Left colon (tissue), 2 donors: ENCODE measurements at places on chromosomes 5 and 9.

DNA sequence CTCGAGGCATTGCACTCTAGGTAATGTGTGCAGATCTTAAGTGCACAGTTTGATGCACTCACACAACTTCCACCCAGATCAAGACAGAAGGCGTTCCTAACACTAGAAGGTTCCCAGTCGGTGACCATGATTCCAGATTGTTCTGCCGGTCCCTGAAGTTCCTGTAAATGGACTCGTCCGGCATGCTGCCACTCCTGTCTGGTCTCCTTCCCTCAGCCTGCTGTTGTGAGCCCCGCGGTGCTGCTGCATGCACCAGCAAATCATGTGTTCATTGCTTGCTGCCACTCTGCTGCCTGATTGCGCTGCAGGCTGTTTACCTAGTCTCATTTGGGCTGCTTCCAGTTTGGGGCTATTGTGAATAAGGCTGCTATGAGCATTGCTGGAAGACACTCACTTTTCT, 11.5 kb downstream of the STKLD1 start:
- no peak for DNase-seq

DNA sequence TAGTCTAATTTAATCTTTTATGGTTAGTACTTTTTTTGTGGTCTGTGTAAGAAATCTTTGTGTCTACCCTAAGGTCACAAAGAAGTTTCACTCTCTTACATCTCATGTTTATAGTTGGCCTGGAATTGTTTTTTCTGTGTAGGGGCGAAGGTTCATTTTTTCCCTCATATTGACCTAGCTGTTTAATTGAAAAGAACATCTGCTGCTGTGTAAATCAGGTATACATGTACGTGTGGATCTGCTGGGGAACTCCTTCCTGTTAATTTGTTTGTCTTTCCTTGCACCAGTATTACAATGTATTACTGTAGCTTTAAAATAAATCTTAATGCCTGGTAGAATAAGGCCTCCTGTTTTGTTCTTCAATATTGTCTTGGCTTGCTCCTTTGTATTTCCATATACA, 37.8 kb downstream of the EXOSC2 start:
- no peak for DNase-seq

GRCh38 chr5:85170183-85170582, 785.5 kb upstream of the EDIL3 start:
- no peak for DNase-seq

GRCh38 chr5:177372034-177372896, 12.0 kb upstream of the SLC34A1 start:
- DNase-seq: no peak

- no peak for DNase-seq
These were observed 196.3 kb downstream of the TRIO start for GRCh38 chr5:14339468-14339867.

GRCh38 chr5:73856997-73857396, 231.0 kb downstream of the ARHGEF28 start:
- DNase-seq: no peak

GRCh38 chr9:96450613-96451528, 902 bp downstream of the HABP4 start:
- peak; percentile 45 for DNase-seq

DNA sequence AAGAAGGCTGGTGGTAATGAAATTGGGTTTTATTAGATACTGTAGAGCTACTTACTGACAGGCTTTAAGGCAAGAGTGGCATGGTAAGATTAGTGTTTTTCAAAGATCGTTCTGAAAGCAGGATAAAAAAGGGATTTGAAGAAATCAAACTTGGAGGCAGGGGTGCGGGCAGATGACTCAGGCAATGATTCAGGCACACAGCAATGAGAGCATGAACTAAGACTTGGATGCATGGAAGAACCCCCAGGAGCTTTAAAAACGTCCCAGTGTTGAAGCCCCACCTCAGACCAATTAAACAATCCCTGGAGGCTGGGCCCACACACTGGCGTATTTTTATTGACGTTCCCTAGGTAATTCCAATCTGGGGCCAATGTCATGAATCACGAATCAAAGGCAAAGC, 102.5 kb downstream of the SREK1 start:
- DNase-seq: no peak

GRCh38 chr5:149387081-149387631, 8.1 kb upstream of the IL17B start:
- DNase-seq: no peak

DNA sequence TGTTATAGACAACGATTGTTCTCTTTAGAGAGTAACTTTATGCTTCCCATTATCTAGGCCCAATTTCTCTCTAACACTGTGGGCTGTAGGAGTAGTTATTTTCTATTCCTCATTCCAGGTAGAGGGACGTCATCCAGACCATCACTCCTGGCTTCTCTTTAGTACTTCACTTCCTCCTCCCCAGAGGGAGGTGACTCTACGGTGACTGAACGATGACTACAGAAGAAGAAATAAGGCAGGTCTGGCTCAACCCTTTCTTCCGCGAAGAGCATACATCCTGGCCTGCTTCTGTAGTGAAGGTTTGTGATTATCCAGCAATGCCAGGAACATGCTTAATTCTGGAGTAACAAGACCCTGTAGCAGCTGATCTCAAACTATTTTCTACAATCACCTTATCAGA, 50.8 kb downstream of the HMGCR start:
- DNase-seq: no peak

DNA sequence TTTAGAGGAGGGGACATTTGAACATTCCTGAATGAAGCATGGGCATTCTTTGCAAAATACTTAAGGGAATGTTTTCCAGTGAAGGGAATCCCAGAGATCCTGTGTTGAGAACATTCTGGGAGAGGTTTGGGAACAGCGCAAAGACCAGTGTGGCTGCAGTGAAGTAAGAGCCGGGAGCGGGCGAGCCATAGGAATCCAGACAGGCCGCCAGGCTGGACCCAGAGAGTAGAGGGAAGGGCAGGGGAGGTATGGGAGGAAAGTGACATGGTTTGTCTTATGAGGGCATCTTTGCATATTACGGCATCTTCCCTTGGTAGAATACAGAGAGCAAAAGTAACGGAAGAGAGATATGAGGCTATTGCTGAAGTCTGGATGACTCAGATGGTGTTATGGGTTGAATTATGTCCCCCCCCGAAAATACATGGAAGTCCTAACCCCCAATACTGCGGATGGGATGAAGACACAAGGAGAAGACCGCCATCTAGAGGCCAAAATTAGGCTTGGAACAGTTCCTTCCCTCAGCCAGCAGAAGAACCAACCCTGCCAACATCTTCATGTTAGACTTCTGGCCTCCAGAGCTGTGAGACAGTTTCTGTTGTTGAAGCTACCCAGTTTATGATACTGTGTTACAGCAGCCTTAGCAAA, 268.2 kb downstream of the MAST4 start:
- no peak for DNase-seq

DNA sequence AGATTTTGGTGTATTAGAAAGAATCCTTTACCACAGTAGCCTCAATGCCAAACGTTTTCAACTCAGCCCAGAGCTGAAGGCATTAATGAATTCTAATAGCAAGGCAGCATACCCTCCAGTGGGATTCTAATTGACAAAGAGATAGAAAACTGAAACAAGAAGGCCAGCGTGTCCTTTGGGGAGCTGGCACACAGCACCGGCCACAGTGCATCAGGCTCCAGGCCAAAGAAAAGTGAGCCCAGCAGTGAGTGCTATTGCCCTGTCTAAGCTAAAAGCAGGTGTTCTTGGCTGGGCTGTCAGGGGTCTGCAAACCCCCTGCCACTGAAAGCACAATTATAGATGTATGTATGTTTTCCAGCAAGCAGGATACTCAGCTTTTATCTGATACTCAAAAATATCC, 40.4 kb downstream of the PPIC start:
- DNase-seq: no peak

GRCh38 chr5:160547061-160547460, 125.4 kb downstream of the PTTG1 start:
- no peak for DNase-seq

DNA sequence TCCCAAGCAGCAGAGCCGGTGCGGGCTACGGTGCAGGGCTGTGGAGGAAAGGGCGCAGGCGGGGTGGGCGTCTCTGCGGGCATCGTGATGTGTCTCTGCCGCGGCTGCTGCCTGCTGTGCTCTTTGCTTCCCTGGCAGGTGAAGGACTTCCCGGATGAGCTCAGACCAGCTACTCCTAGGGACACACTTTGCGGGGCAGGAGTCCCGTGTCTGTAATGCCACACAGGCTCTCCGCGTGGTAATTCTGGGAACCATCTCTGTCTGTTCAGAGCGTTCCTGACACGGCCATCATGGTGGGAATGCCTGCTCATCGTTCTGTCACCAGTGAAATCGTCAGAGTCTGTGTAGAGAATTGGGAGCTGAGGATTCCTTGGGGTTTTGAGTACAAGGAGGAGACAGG, 235.5 kb downstream of the FANCC start:
- DNase-seq: no peak

GRCh38 chr5:82446809-82447208, 168.7 kb upstream of the RPS23 start:
- no peak for DNase-seq

DNA sequence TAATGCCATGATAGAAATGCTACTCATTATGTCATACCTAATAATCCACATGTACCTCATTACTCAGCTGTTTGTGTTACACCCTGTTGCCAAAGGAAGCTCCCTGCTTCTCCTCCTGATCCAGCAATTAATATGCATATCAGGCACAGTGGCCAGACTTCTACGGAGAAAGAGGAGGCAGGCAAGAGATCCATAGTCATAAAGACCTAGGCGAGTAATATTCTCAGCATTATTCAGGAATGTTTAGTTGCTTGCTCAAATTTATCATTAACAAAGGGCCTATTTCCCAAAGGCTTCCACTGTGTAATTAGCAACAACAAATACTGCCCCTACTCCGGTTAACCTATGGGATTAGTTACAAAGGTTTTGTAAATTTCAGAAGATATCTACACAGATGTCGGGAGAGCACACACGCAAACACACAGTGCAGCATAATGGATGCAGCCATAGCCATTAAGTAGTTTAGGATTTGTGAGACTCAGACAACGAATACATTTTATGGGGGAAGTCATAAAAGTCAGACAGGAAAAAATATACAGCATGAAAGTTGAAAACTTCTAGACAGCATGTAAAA, 192.6 kb downstream of the EFNA5 start:
- DNase-seq: no peak

- peak; percentile 15 for DNase-seq
These were observed 71.5 kb upstream of the GPBP1 start for GRCh38 chr5:57102189-57102904.

GRCh38 chr9:14561929-14562405, 131.3 kb downstream of the ZDHHC21 start:
- no peak for DNase-seq

DNA sequence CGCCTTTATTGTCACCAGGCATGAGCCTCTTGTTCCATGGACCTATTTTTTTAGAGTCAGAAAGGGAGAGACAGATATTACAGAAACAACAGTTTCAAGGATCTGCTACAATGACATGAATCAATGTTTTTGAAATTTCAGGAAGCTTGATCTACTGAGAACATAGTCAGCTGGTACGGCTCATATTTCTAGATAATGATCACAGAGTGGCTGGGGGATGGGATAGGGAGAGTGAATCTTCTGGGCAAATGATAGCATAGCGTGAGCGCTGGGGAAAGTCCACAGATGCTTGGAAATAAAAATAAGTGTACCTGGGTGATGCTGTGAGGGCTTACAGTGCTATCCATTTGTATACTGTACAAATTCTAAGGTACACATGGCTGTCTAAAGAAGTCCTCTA, 340.4 kb downstream of the EBF1 start:
- no peak for DNase-seq

- DNase-seq: no peak
These were observed 341.3 kb downstream of the RASEF start for GRCh38 chr9:82721593-82721992.

- peak; percentile 48 for DNase-seq
These were observed 442 bp downstream of the NEURL1B start for GRCh38 chr5:172641359-172642050.

GRCh38 chr5:131279204-131279603, 15.4 kb downstream of the CDC42SE2 start:
- DNase-seq: no peak

- no peak for DNase-seq
These were observed 10.2 kb downstream of the ADRB2 start for GRCh38 chr5:148836272-148837250.

DNA sequence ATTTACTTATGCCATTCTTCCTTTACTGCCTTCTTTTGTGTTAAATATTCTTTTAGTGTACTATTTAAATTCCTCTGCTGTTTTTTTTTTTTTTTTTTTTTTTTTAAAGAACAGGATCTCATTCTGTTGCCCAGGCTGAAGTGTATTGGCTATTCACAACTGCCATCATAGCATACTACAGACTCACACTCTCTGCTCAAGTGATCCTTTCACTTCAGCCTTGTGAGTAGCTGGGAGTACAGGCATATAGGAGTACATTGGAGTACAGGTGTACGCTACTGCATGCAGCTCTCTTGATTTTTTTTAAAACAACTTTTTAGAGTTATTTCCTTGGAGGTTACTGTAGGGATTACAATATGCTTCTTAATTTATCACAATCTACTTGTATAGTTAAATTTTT, 56.1 kb downstream of the NIPBL start:
- DNase-seq: no peak

- no peak for DNase-seq
These were observed 345.6 kb downstream of the BNC2 start for GRCh38 chr9:16524823-16525222.

DNA sequence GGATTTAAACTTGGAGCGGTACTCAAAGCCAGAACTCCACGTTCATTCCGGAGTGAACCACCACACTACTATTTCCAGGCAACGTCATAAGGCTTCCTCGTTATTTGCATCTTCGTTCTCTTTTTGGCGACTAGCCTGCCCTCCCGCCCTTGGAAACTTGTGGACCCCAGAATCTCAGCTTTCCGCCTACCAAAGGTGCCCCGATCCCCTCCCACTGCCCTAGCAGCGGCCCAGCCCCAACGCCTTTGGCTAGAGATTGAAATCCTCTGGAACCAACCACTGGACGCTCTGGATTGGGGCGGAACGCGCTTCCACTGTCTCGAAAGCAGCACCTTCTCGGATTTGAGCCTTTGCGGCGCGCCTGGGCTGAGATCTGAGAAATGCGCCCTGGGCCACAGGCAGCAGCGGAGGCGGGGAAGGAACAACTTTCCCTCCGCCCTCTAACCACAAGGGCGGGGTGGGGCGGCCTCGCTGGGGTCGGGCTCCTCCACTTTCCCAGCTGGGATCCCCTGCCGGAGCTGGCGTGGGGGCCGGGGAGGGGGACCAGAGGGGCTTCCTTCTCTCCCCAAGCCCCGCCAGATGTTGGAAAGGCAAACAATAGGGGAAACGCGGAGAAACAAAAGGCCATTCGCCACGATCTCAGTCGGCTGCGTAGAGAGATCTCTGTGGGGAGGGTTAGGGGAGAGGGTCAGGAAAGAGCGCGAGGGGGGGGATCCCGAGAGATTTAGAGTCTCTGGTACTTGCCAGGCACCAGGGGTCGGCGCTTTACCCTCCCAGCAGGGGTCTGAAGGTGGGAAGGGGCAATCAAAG, 1.3 kb downstream of the MOB3B start:
- DNase-seq: peak; percentile 87

GRCh38 chr5:175590471-175590881, 67.4 kb upstream of the HRH2 start:
- DNase-seq: no peak

GRCh38 chr5:88694023-88694679, 188.8 kb downstream of the MEF2C start:
- no peak for DNase-seq
